AG04449 (cell line): ENCODE measurements at places on chromosomes 5 and 9.

- DNase-seq: no peak
Observed at GRCh38 chr9:35771075-35771433, 17.0 kb upstream of the MSMP start.

- no peak for DNase-seq
Observed at GRCh38 chr5:119095611-119096010, 24.7 kb downstream of the DMXL1 start.

DNA sequence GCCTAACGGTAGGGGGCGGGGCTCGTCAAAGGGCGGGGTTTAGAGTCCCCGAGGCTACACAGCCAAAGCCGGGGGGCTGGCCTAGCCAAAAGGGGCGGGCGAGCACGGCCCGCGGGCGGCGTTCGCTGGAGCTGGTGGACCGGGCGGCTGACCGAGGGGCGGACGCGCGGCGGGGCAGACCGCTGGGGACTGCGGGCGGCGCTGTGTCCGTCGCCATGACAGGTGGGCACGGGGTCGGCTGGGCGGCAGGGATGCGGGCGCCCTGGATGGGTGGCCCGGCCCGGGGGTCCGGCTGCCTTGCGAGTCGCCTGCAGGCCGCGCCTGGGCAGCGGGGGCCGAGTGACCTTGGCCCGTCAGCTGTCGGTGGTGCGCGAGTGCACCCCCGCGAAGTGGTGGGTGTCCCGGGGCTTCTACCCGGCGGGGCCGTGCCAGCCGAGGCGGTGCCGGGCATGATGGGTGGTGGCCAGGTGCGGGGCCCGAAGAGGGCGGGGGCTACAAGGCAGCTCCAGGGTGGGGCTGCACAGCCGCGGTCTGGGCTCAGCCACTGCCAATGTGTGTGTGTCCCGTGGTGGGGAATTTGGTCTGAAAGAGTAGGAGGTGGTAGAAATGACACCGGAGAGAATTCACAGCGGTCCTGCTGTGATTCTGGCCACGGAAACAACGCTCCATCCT lies at the start of gene CARD19:
Gene CARD19, plus strand, starts transcription at position 87 of the 672 bp plus-strand sequence. Its CDS starts 129 bp downstream, at position 216.
- DNase-seq: no peak

- DNase-seq: no peak
Observed at GRCh38 chr9:14089051-14089803, 224.7 kb downstream of the NFIB start.

GRCh38 chr9:15372455-15372854 lies 50.2 kb upstream of the SNAPC3 start:
- DNase-seq: no peak

DNA sequence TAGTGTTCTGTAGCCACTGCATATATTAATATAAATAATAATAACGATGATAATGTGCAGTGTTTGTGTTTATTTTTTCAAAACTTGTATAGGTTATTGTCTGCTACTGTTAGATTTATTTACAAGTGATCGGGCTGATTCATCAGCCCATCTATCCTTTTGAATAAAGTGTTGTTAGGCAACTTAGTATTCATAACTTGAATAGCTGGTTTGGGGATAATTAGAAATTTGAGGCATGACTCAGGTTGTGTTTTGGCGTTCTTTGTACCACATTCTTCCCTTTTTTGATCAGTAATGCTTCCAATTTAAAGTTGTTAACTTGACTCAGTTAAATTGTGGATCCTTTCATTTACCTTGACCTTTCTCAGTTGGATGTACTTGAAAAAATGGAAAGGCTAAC lies 69.7 kb downstream of the FOCAD start:
- no peak for DNase-seq

- no peak for DNase-seq
Observed at GRCh38 chr5:124634228-124634739, 112.2 kb downstream of the ZNF608 start.
